Activated CD4-positive, CD25-positive, alpha-beta regulatory T cell treated with anti-CD3 and anti-CD28 coated beads, Interleukin-2, amount 50 U/mL, for 72 hours (primary cell): ENCODE measurements at places on chromosomes 7 and 10.

DNA sequence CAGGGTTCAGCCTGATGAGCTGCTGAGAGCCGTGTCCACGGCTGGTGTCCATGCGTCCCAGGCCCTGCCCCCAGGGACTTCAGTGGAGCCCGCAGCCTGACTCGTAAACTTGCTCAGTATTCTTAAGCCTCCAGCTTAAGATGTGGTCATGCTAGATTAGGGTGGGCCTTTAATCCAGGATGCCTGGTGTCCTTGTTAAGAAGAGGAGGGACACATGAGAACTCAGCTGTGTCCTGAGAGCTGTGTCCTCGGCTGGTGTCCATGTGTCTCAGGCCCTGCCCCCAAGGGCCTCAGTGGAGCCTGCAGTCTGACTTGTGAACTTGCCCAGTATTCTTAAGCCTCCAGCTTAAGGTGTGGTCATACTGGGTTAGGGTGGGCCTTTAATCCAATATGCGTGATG lies 23.0 kb downstream of the DOCK1 start:
- DNase-seq = no peak

DNA sequence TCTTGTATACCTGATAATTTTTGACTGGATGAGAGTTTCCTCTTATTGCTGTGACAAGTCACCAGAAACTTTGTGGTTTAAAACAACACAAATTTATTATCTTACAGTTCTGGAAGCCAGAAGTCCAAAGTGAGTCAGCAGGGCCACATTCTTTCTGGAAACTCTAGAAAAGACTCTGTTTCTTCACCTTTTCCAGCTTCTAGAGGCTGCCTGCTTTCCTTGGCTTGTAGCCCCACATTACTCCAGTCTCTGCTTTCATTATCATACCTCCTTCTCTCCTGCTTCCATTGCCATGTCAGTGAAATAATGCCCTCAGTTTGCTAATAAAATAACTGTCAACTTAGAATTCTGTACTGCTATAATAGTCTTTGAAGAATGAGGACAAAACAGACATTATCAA lies 65.3 kb downstream of the VCL start:
- DNase-seq = no peak

DNA sequence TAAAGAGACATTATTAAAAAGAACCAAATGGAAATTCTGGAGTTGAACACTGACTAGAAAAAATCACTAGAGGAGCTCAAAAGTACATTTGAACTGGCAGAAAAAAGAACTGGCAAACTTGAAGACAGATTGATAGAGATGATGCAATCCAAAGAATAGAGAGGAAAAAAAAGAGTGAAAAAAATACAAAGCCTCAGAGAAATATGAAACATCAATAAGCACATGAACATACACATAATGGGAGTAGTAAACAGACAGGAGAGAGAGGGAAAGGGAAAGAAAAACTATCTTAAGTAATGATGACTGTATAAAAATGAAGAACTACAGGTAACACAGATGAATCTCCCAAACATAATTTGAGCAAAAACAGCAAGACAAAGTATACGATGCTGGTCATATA lies 61.1 kb downstream of the CNOT4 start:
- no peak for DNase-seq

- no peak for DNase-seq
Measured at GRCh38 chr7:89607792-89608191, 546.5 kb upstream of the STEAP1 start.

DNA sequence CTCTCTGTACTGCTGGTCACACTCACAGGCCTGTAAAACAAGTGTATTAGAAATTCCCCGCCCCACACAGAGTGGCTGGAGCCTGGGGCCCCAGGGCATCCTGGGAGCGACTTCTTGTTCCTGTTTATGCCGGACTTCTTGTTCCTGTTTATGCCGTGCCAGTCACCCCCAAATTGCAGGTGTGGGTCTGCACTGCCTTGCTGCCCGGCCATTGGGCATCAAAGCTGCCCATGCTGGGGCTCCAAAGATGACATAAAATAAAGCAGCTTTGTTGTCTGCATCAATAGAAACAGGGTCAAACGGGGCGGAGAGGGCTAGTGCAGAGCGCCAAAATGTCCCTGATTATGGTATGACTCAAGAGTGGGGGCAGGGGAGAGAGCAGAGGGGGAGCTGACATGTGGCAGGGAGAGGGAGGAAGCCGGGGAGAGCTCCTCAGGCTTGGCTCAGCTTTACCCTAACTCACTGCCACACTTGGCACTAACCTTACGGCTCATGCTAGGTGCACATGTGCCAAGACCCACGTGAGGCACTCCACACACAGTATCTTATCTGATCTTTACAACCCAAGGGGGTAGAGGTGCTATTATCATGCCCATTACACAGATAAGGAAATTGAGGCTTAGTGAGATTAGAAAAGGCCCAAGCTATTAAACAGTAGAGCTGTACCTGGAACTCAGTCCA lies 98.4 kb downstream of the PIP4K2A start:
- no peak for DNase-seq

- no peak for DNase-seq
Measured at GRCh38 chr10:103985726-103986125, 18.8 kb downstream of the SLK start.

- no peak for DNase-seq
Measured at GRCh38 chr7:45358287-45358686, 200.7 kb downstream of the RAMP3 start.

GRCh38 chr7:633381-634018 lies 93.0 kb upstream of the DNAAF5 start:
- DNase-seq = peak; percentile 16

GRCh38 chr7:134744569-134744968 lies 34.9 kb upstream of the CALD1 start:
- no peak for DNase-seq

DNA sequence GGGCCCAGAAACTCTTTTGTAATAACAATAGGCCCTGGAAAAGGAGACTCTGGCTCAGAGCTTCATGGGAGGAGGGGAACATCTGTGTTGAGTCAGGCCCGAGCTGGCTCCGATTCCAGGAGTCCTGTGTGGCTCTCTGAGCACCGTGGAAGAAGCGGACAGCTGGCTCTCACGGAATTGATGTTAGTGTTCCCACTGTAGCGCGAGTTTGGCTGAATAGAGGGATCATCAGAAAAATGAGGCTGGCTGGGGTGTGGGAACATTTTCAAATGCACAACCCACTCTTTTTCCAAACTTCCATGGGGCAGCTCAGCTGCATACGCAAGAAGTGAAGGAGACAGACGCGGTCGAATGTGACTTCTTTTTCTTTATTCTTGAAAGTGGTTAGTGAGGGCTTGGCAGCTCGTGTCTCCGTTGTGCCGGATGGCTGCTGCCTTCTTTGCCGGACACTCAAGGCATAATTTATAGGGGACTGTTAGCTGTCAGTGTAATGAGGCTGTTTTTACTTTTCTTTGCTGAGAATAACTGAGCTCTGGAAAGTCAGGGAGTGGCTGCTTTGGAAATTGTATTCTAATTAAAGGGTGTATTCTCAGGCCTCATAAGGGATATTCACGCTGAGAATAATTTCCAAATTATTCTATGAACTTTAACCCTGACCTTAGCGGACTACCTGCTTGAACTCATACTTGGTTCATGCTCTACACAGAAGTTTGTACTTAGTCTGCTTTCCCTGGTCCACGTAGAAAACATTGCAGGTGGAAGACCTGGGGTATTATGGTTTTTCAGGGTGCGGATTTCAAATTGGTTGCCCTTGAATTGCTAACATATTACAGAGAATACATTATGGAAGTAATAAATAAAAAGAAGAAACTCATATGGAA lies 23.1 kb downstream of the MDFIC start:
- no peak for DNase-seq

- no peak for DNase-seq
Measured at GRCh38 chr7:130273933-130274255, 7.2 kb downstream of the CPA2 start.

GRCh38 chr7:128672927-128673517 lies 930 bp downstream of the GARIN1A start:
- no peak for DNase-seq
